ENCODE measurements at places on chromosomes 4 and X.

DNA sequence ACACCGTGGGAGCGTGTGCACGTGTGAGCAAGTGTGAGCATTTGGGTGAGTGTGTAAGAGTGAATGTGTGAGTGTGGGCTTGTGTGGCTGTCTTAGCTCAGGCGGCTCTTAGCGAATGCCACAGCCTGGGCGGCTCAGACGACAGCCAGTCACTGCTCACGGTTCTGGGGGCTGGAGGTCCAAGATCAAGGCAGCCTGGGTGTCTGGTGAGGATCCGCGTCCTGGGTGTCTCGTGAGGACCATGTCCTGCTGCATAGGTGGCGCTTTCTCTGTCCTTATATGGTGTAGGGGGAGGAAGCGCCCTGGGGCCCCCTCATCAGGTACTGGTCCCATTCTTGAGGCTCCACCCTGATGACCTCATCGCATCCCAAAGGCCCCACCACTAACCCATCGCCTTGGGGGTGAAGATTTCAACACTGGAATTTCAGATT, 4.5 kb downstream of the DOK7 start:
- DNase-seq, result no peak

DNA sequence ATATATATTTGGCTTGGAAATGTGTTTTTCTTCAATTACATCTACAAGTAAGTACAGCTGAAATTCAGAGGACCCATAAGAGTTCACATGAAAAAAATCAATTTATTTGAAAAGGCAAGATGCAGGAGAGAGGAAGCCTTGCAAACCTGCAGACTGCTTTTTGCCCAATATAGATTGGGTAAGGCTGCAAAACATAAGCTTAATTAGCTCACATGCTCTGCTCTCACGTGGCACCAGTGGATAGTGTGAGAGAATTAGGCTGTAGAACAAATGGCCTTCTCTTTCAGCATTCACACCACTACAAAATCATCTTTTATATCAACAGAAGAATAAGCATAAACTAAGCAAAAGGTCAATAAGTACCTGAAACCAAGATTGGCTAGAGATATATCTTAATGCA, 26.1 kb downstream of the NUDT6 start:
- DNase-seq, result no peak

GRCh38 chrX:50579955-50580354, 109.3 kb upstream of the DGKK start:
- DNase-seq, result no peak

DNA sequence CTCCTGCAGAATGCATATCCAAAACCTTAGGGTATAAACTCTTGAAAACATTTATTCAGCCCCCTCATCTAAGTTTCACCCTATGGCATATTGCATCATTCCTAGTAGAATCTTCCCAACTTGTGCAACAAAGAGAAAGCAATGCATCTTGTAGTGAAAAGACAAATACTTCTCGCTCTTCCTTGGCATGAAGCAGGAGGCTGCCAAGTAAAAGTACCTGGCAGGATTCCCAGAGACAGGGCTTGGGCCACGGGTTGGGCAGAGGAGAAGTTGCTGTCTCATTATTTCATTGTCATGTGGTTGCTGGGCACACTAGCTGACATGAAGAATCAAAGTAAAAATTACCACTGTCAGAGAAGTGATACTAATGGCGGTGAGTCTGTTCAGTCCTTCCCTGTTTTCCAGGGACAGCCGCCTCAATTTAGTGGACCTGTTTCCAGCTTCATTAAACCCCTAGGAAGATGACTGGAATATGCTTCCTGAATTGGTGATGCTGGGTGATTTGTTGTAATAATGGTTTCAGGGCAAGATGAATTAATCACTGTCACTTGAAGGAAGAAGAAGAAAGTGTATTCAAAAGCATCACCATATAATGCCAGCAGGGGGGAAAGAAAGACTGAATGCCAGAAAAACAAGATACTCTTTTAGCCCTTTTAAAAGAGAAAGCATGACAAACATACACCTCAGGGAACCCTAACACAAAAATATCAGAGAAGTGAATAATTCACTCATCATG, 380.5 kb upstream of the IGFBP7 start:
- DNase-seq, result no peak

DNA sequence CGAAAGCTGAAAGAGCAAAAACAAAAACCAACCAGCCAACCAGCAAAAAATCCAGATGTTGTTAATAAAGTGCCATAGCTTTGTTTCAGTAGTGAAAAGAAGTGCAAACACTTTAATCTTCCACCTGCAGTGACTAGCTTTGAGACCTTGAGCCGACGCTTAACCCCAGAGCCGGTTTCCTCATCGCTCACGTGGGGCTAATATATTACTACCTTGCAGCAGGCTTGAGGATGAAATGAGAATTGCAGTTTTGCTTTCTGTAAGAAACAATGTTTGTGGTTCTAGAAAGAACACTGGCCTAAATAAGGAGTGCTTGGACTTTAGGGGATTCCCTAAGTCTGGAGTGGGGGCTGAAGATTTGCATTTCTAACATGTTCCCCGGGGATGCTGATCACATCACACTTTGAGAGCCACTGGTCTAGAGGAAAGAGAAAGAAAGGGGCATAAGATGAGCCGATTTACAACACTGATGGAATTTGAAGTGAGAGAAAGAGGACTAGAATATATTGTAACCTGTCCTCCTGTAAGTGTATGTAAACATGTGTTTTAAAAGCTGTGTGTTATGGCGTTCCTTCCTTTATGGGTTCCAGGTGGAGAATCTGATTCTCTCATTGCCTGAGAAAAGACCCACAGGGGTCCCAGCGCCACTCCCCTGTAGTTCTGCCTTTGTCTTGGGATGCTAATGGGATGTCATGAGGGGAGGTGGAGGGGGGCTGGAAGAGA, 1.4 kb downstream of the FGF2 start:
- no peak for DNase-seq

- no peak for DNase-seq
Observed at GRCh38 chr4:81356621-81357020, 115.1 kb downstream of the RASGEF1B start.

- no peak for DNase-seq
Observed at GRCh38 chr4:20816287-20816686, 116.0 kb downstream of the PACRGL start.

- DNase-seq, result no peak
Observed at GRCh38 chr4:76690011-76690905, 207.7 kb downstream of the SOWAHB start.

- DNase-seq, result no peak
Observed at GRCh38 chr4:161869511-161869910, 294.3 kb downstream of the FSTL5 start.

- no peak for DNase-seq
Observed at GRCh38 chrX:102745857-102746584, 25.5 kb downstream of the GPRASP3 start.

- DNase-seq, result no peak
Observed at GRCh38 chr4:164948975-164949374, 28.5 kb downstream of the TRIM61 start.

DNA sequence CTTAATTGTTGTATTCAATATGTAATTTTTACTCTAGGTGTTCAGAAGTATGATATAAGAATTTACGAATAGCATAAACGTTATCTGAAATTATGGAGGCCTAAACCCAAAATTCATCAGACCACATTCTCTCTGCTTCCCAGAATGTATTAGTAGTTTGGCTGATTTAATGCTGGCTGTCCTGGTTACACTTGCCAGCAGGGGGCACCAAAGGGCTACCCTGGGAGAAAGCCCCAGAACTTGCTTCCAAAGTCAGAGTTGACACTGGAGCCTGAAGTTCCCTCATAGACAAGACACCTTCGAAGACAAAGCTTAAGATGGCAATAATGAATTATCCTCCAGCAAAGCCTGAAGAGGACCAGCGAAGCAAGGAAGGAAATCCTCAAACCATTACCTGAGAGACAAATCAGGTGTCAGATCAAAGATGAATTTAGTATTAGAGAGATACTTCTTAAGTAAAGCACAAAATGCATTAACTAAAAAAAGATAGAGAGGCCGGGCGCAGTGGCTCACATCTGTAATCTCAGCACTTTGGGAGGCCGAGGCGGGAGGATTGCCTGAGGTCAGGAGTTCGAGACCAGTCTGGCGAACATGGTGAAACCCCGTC, 11.3 kb upstream of the ANOS1 start:
- peak; percentile 0 for DNase-seq

- no peak for DNase-seq
Observed at GRCh38 chrX:40953369-40953768, 131.9 kb upstream of the USP9X start.

- DNase-seq, result no peak
Observed at GRCh38 chr4:38177035-38177546, 216.9 kb downstream of the PTTG2 start.

GRCh38 chrX:65652098-65652497, 15.4 kb upstream of the MSN start:
- no peak for DNase-seq

DNA sequence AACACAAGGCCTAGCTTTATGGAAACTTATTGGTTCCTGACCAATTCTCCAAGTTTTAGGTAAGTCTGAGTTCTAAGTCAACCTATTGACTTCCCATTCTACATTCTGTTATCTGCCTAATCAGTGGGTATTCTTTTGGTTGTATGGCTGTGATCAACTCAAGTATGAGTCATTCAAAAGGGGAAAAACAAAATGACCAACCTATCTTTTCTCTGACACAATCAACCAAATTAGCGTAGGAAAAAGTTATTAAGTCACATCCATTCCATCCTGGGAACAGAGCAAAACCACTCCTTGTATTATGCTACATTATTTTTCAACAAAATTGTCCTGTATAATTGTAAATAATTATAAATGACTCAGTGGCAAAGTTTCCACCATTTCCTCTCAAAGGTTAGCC, 136.2 kb downstream of the SHROOM4 start:
- no peak for DNase-seq
